ENCODE measurements at places on chromosomes 1 and 21. TPM values are rescaled to one million over a fixed set of nuclear protein-coding genes. Genes with fewer than 3 reads are reported as not detected.

DNA sequence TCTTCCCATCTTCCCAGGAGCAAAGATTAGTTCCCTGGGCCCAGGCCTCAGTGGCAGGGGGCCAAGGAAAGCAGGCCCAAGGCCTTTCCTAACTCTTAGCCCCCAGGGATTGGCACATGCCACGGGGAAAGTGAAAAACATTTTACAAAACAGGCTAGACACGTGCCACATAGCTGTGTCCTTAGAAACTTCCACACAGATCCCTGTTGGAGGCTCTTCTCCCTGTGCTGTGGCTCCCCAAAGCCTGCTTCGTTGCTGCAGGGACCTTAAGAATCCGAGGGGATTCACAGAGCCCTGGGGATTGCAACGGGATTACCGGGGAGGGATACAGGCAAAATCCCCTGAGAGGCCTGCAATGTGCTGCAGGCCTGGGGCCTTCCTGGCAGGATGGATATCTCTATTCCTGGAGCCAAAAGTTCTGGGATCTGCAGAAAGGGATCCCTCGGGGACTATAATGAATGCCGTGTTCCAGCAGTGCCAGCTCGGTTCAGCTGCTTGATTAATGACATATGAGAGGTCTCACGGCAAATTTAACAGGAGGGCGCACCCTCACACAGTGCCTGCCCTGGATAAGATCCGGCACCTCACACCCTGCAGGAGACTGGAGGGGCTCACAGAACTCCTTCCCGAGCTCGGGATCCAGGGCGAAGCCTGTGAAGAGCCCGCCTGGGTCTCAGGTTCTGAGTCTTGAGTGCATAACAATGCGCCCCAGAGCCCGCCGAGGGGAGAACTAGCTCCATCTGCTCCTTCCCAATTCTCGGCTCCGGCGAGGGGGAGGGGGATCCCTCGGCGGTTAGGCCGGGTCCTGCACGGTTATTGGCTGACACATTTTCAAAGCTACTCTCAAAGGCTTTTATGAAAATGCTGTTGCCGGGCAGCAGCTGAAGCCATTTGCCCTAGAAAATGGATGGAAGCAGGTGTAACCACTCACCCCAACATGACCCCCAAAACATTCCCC is 15.3 kb upstream of the RGS8 start:
- H3K36me3 ChIP-seq = no peaks in the 10 kb centered on the region
- no peak overlapping the region for H3K27ac ChIP-seq
- H3K4me3 ChIP-seq = no peak overlapping the region

- no peak overlapping the region for H3K27ac ChIP-seq
- H3K4me1 ChIP-seq = no peaks in the 10 kb centered on the region
- no peaks in the 10 kb centered on the region for H3K36me3 ChIP-seq
- H3K27me3 ChIP-seq = no peaks in the 10 kb centered on the region
- no peak for DNase-seq
Measured at GRCh38 chr1:46790446-46791101, 8.3 kb upstream of the CYP4B1 start.

GRCh38 chr1:106995970-106996369 is 60.5 kb upstream of the PRMT6 start:
- H3K27ac ChIP-seq = no peak overlapping the region
- no peaks in the 10 kb centered on the region for H3K4me1 ChIP-seq
- no peak for DNase-seq
- no peak overlapping the region for H3K4me3 ChIP-seq
- no peaks in the 10 kb centered on the region for H3K36me3 ChIP-seq

Gene THEM5
- total RNA-seq = not detected

DNA sequence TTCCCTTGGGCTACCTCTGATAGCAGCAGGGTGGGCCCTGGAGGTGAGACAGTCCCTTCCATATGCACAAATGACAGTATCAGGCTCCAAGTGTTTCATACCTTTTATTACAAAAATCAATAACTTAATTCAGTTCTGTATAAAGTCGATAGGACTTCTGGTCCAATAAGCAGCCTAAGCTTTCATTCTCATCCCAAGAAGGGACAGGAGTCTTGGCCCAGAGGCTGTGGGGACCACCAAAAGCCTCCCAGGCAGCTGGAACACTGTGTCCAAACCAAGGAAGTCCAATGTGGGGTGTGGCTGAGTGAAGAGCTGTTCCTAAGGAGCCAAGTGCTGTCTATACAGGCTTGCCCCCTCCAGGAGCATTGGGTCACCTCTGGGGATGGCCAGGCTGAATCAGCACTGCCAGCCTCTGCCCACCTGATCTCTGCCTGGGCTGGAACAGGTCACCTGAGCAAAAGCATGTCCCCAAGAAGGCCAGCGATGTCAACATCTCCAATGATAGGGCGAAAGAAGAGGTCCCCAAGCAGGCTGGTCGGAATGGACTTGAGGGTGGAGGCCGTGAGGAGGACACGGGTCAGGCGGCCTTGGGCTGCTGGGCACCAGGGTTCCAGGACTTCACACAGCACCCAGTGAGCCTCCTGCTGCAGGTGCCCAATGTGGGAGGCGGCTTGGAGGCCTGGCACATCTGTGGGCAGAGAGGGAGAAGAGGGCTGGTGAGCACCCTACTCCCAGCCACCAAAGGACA is 2.2 kb downstream of the NR0B2 start:
- no peaks in the 10 kb centered on the region for H3K4me1 ChIP-seq
- peak overlapping the region; percentile 5 for H3K27ac ChIP-seq
- H3K4me3 ChIP-seq = no peak overlapping the region

Gene CNTN2
- 0.06 TPM for total RNA-seq

GRCh38 chr1:78469576-78469975 is 21.2 kb upstream of the PTGFR start:
- no peaks in the 10 kb centered on the region for H3K36me3 ChIP-seq
- no peak overlapping the region for H3K4me3 ChIP-seq
- no peaks in the 10 kb centered on the region for H3K4me1 ChIP-seq
- no peak overlapping the region for H3K27ac ChIP-seq

- no peaks in the 10 kb centered on the region for H3K36me3 ChIP-seq
- H3K4me3 ChIP-seq = no peak overlapping the region
- peaks cover 7% of the 10 kb centered on the region for H3K4me1 ChIP-seq
- no peaks in the 10 kb centered on the region for H3K27me3 ChIP-seq
- no peak for DNase-seq
- H3K27ac ChIP-seq = peak overlapping the region; percentile 28
Measured at GRCh38 chr1:212482637-212483441, 50.1 kb downstream of the NENF start.

Gene FALEC
- total RNA-seq = not detected

DNA sequence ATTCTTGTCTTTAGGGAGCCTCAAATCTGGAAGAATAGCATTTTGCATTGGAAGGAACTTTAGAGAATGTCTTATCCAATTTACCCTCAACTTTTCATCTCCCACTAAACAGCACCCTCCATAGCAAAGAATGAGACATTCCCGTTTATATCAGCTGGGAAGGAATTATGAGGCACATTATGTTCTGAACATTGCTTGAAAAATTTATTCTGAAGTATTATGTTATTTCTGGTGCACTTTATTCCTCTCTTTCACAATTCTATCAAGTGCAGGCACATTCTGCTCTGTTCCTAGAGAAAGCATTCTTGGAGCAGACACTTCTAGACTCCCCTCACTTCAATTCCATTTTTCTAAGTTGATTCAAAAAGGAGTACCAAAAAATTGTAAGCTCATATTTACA is 147.9 kb downstream of the EDEM3 start:
- H3K4me1 ChIP-seq = no peaks in the 10 kb centered on the region
- H3K27ac ChIP-seq = no peak overlapping the region
- no peaks in the 10 kb centered on the region for H3K27me3 ChIP-seq
- H3K4me3 ChIP-seq = no peak overlapping the region

DNA sequence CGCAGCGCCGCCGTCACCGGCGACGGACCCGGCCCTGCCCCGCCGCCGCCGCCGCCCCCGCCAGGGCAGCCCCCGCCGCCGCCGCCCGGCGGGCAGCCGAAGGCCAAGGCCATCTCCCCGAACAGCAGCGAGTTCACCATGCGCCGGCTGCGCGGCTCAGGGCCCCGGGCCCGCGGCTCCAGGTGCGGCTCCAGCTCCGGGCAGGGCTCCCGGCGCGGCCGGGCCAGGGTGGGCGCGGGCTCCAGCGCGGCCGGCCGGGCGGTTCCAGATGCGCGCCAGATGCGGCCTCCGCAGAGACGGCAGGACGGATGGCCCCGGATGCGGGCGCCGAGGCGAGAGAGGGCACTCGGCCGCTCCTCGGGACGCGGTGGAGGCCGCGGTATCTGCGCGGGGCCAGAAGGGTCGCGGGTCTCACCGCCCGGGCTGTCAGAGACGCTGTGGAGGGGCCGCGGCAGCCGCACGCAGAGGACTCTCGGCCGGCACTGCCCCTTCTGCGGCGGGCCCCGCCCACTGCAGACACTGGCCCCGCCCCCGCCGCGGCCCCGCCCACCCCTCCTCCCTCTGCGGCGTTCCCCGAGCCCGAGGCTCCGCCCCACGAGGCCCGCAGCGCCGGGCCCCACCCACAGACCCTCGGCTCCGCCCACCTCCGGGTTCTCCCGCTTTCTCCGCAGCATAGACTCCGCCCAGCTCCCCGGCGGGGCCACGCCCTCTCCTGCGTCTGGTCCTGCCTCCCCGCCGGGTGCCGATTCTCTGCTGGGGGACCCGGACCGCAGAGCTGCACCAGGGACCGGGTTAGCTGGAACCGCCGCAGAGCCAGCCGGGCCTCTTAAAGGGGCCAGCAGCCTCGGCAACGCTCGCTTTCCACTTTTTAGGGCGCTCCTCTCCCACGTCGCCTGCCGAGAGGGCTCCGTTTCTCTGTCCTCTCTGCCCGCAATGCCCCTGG is at the start of gene IFFO2:
Gene IFFO2 (minus strand): TSS at position 484 of the 943 bp plus-strand sequence. CDS start 344 bp downstream, at position 140.
- peak within 1 kb of the TSS; percentile 83 for H3K4me3 ChIP-seq
- H3K27me3 ChIP-seq = no peaks in the 10 kb centered on the region
- H3K36me3 ChIP-seq = no peaks in the 10 kb centered on the region
- H3K27ac ChIP-seq = peak within 1 kb of the TSS; percentile 55
- no peaks in the 10 kb centered on the region for H3K4me1 ChIP-seq

DNA sequence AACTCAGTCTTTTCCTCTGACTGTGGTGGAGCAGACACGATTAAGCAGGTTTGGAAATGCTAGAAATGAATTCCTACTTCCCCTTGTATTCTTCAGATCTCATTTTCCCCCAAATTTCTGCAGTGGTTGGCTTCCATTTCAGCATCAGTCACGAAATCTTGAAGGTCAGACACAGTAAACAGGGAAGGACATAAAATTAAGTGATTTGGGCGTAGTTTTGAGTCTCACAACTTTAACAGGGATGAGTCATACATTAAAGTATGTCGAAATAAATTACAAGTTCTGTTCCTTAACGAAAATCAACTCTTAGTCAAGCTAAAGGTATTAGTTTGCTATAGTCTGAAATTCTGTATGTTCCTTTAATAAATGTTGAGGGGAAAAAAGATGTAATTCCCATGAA is 61.1 kb downstream of the HNRNPR start:
- no peaks in the 10 kb centered on the region for H3K4me1 ChIP-seq
- no peak for DNase-seq
- H3K27me3 ChIP-seq = no peaks in the 10 kb centered on the region
- H3K27ac ChIP-seq = no peak overlapping the region

DNA sequence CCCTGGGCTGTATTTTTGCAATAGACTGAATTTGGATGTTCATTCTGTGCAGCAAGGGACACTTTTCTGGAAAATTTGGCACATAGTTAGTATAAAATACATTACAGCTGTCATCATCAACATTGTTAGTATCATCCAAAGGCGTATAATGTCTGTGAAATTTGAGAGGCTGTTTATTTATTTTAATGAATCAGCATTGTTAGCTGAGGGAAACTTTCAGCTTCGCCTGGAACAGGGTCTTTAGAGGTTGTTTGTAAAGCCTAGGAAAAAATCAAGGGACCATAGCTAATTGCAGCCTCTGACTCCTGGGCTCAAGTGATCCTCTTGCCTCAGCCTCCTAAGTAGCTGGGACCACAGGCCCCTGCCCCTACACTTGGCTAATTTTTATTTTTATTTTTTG is 106.8 kb upstream of the USP24 start:
- no peaks in the 10 kb centered on the region for H3K36me3 ChIP-seq
- H3K4me1 ChIP-seq = peaks cover 3% of the 10 kb centered on the region
- no peak overlapping the region for H3K27ac ChIP-seq
- no peaks in the 10 kb centered on the region for H3K27me3 ChIP-seq
- H3K4me3 ChIP-seq = no peak overlapping the region

- H3K4me1 ChIP-seq = peaks cover 45% of the 10 kb centered on the region
- no peak for DNase-seq
- H3K4me3 ChIP-seq = no peak overlapping the region
Measured at GRCh38 chr1:218363141-218363540, 18.0 kb downstream of the TGFB2 start.

Gene OR6K3
- total RNA-seq = 0.09 TPM

DNA sequence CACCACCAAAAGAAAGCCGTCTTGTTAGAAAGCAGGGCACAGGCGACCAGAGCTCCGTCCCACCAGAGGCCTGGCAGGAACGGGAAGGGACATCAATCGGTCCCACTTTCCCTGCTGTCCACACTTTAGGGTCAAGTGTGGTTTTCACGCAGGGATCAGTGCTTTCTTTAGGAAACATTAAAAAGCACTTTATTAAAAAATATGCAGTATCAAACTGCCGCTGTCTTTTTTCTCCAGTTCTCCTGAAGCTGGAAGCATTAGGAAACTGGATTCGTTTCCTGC is 437 bp downstream of the IFNLR1 start:
- DNase-seq = peak; percentile 18
- H3K4me3 ChIP-seq = no peak overlapping the region
- H3K27ac ChIP-seq = peak overlapping the region; percentile 68

Gene GJA5
- total RNA-seq = 25.9 TPM

Gene ACTL8
- total RNA-seq = not detected

DNA sequence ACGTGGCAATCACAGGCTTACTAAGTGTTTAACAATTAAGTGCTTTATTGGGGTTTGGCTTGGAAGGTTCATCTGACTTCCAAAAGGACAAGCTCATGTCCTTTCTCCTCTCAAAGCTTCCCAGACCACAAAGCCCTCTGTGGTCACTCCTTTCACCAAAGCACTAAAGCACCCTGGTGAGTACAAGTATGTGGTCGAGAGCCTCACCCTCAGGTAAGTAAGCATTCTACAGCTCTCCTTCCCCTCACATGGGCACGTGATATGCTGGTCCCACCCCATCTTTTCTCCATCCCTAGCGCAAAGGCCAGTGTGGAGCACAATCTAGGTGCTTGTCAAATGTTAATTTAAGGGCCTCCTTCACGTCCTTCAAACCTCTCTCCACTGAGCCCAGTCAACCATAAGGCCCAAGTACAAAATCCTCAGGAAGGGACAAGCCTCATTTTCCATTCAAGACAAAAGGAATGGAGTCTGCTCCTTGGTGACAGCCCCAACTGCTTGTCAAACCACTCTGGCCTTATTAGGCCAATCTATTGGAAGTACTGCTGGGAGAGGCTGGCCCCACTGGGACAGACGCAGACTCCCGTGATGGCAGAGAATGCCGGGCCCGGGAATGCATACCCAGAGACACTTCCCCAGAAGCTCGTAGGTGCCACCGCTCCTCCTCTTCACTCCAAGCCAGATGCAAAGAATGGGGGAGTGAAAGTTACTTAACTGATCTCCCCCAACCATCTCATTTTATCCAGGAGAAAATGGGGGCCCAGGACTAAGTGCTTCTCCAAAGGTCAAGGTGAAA is 7.8 kb downstream of the STMN1 start:
- no peaks in the 10 kb centered on the region for H3K27me3 ChIP-seq
- peaks cover 4% of the 10 kb centered on the region for H3K4me1 ChIP-seq
- no peak for DNase-seq

Gene RPRD2
- 27.8 TPM for total RNA-seq

Gene INPP5B
- 40.8 TPM for total RNA-seq

Gene GJC2
- total RNA-seq = 1.8 TPM

Measured in lung (tissue), 17 donors.